Gastrocnemius medialis (tissue), 4 donors: ENCODE measurements at places on chromosomes 4 and X. TPM values are rescaled to one million over a fixed set of nuclear protein-coding genes. Genes with fewer than 3 reads are reported as not detected.

Gene KLF8
- total RNA-seq: 0.70 TPM

Gene CABS1
- total RNA-seq: not detected

Gene AADAT
- 0.72 TPM for total RNA-seq

Gene NAA10
- total RNA-seq: 175 TPM

Gene CXorf49
- total RNA-seq: not detected

Gene CENPVL1
- not detected for total RNA-seq

Gene STS
- total RNA-seq: 6.5 TPM

Gene MAGEA8
- total RNA-seq: not detected

Gene TMEM33
- total RNA-seq: 29.3 TPM

Gene ZFP42
- not detected for total RNA-seq

Gene CDS1
- 0.07 TPM for total RNA-seq

Gene IL2RG
- not detected for total RNA-seq

Gene LONRF3
- total RNA-seq: 15.7 TPM

Gene MAGEA1
- total RNA-seq: not detected

Gene NSG1
- total RNA-seq: 0.13 TPM

Gene SNCA
- total RNA-seq: 1.1 TPM

Gene MAGEB2
- total RNA-seq: not detected

Gene LRAT
- not detected for total RNA-seq

Gene CD38
- 9.0 TPM for total RNA-seq

Gene KCTD8
- total RNA-seq: 0.71 TPM

Gene CDX4
- not detected for total RNA-seq

Gene RHOH
- not detected for total RNA-seq

Gene EREG
- not detected for total RNA-seq

Gene CXorf65
- not detected for total RNA-seq

Gene RAB40A
- not detected for total RNA-seq

Gene PARM1
- total RNA-seq: 13.1 TPM

Gene ARHGEF9
- total RNA-seq: 2.0 TPM

Gene MTMR8
- 1.1 TPM for total RNA-seq

Gene CLDN22
- total RNA-seq: not detected

Gene EVC
- 1.7 TPM for total RNA-seq

Gene LGI2
- 0.13 TPM for total RNA-seq

Gene EDNRA
- 1.6 TPM for total RNA-seq

Gene RAI2
- 5.4 TPM for total RNA-seq

Gene NMU
- total RNA-seq: not detected

Gene MAGEE1
- total RNA-seq: 0.56 TPM

Gene LAMP2
- 112 TPM for total RNA-seq

Gene MXRA5
- 0.26 TPM for total RNA-seq

Gene DKK2
- total RNA-seq: 0.52 TPM

Gene TASL
- 0.49 TPM for total RNA-seq

Gene ENOX2
- 7.9 TPM for total RNA-seq

Gene TMSB15A
- total RNA-seq: not detected

Gene SYP
- 0.27 TPM for total RNA-seq

Gene TSPAN7
- 194 TPM for total RNA-seq

Gene PRR32
- total RNA-seq: not detected

Gene NWD2
- not detected for total RNA-seq

Gene LRP2BP
- 0.61 TPM for total RNA-seq

Gene SPRY1
- 72.2 TPM for total RNA-seq

Gene FGA
- not detected for total RNA-seq

Gene ZBTB49
- 2.6 TPM for total RNA-seq

Gene SCFD2
- 14.6 TPM for total RNA-seq

Gene FAAH2
- total RNA-seq: not detected

Gene NDP
- not detected for total RNA-seq

Gene POU4F2
- not detected for total RNA-seq

Gene PRDM5
- 1.9 TPM for total RNA-seq

Gene RNF175
- total RNA-seq: not detected

Gene SSX3
- not detected for total RNA-seq
